ENCODE measurements at places on chromosomes 4 and X. TPM values are rescaled to one million over a fixed set of nuclear protein-coding genes. Genes with fewer than 3 reads are reported as not detected.

The ODAPH gene
- polyA plus RNA-seq = 0.28 TPM

The SUPT20HL1 gene
- not detected for polyA plus RNA-seq

The TREX2 gene
- polyA plus RNA-seq = not detected

The IGSF1 gene
- 0.15 TPM for polyA plus RNA-seq

The ANTXR2 gene
- polyA plus RNA-seq = 8.3 TPM

The INTS6L gene
- 1.4 TPM for polyA plus RNA-seq

The NDST4 gene
- polyA plus RNA-seq = not detected

The MAGEA11 gene
- polyA plus RNA-seq = not detected

The LRCH2 gene
- 1.6 TPM for polyA plus RNA-seq

The CWH43 gene
- polyA plus RNA-seq = 2.4 TPM

The NUP62CL gene
- 0.31 TPM for polyA plus RNA-seq

The SSX2 gene
- polyA plus RNA-seq = not detected

The C1QTNF7 gene
- 2.1 TPM for polyA plus RNA-seq

The DIPK2B gene
- polyA plus RNA-seq = 2.2 TPM

The FUNDC1 gene
- polyA plus RNA-seq = 22.9 TPM

The UGT2B10 gene
- polyA plus RNA-seq = not detected

The CLDN34 gene
- not detected for polyA plus RNA-seq

The SERTM2 gene
- polyA plus RNA-seq = not detected

The IQCM gene
- not detected for polyA plus RNA-seq

The CDKL2 gene
- polyA plus RNA-seq = 0.25 TPM

The TAPT1 gene
- 5.9 TPM for polyA plus RNA-seq

The SATL1 gene
- not detected for polyA plus RNA-seq

The FGF2 gene
- polyA plus RNA-seq = 3.5 TPM

The STPG2 gene
- 0.61 TPM for polyA plus RNA-seq

The NCAPG gene
- polyA plus RNA-seq = 2.5 TPM

The FGG gene
- polyA plus RNA-seq = 1.5 TPM

The MGAT4D gene
- polyA plus RNA-seq = not detected

The JAKMIP1 gene
- 0.40 TPM for polyA plus RNA-seq

The SYNPO2 gene
- 24.8 TPM for polyA plus RNA-seq

The MAGEC1 gene
- polyA plus RNA-seq = not detected

The BEND4 gene
- polyA plus RNA-seq = 0.12 TPM

The TFDP3 gene
- polyA plus RNA-seq = not detected

The KDR gene
- 1.1 TPM for polyA plus RNA-seq

The TMPRSS11D gene
- not detected for polyA plus RNA-seq

The ADAM29 gene
- not detected for polyA plus RNA-seq

The ARMCX4 gene
- 4.5 TPM for polyA plus RNA-seq

The CYBB gene
- polyA plus RNA-seq = 1.7 TPM

The NEUROG2 gene
- polyA plus RNA-seq = not detected

The RASL11B gene
- polyA plus RNA-seq = 0.83 TPM

The IL2 gene
- polyA plus RNA-seq = not detected

The S100P gene
- polyA plus RNA-seq = 142 TPM

The RBM46 gene
- polyA plus RNA-seq = not detected

The CSN1S1 gene
- polyA plus RNA-seq = not detected

The MORC4 gene
- polyA plus RNA-seq = 7.9 TPM

The PALLD gene
- 85.8 TPM for polyA plus RNA-seq

The AMBN gene
- not detected for polyA plus RNA-seq

The TNMD gene
- polyA plus RNA-seq = not detected

The NAP1L2 gene
- polyA plus RNA-seq = 2.0 TPM

The TAF7L gene
- polyA plus RNA-seq = not detected

The CNOT6L gene
- polyA plus RNA-seq = 5.5 TPM

The POU4F2 gene
- not detected for polyA plus RNA-seq

The KLHL13 gene
- polyA plus RNA-seq = 4.0 TPM

The EFHC2 gene
- 1.5 TPM for polyA plus RNA-seq

The MAPK10 gene
- polyA plus RNA-seq = 5.1 TPM

The ATP2B3 gene
- polyA plus RNA-seq = not detected

The DCLK2 gene
- polyA plus RNA-seq = 0.68 TPM

The AKAP4 gene
- polyA plus RNA-seq = not detected

The DMP1 gene
- not detected for polyA plus RNA-seq

The GRPR gene
- polyA plus RNA-seq = not detected
